ENCODE measurements at places on chromosomes 1 and 21.

DNA sequence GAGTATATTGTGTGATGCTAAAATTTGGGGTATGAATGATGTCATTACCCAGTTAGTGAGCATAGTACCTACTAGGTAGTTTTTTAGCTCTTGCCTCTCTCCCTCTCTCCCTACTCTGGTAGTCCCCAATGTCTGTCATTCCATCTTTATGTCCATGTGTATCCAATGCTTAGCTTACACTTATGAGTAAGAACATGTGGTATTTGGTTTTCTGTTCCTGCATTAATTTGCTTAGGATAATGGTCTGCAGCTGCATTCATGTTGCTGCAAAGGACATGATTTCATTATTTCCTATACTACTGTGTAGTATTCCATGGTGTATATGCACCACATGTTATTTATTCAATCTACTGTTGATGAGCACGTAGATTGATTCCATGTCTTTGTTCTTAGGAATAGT, 54.4 kb upstream of the NEGR1 start:
- no peak for DNase-seq

DNA sequence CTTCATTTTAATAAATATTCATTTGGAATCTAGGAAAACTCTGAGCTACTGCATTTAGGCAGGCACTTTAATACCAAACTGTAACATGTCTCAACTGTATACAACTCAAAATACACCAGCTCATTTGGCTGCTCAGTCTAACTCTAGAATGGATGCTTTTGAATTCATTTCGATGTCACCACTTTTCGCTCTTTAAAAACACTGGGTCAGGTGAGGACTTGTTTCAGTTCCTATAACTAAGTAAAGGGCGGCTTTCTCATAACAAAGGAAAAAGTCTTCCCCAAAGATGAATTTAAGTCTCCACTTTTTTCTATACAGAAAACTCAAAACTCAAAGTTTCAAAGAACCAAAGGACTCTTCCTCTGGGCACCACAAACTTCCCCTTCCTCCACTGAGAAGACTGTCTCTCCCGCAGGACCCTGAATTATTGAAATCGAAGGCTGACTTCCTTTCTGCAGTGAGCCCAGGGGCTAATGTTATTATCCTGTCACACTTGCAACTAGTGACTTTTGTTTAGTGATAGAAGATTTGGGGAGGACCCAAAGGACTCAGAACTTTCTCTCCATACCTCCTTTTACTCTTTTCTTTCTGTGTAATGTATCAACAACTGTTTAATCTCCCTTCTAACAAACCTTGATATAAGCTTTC, 9.7 kb upstream of the DHX9 start:
- DNase-seq: no peak

- no peak for DNase-seq
These were observed 26.2 kb upstream of the LYST start for GRCh38 chr1:235892734-235893413.

- no peak for DNase-seq
These were observed 2.1 kb upstream of the RAB3GAP2 start for GRCh38 chr1:220274251-220274855.

GRCh38 chr1:9382643-9383491, 90.2 kb downstream of the SPSB1 start:
- DNase-seq: no peak

DNA sequence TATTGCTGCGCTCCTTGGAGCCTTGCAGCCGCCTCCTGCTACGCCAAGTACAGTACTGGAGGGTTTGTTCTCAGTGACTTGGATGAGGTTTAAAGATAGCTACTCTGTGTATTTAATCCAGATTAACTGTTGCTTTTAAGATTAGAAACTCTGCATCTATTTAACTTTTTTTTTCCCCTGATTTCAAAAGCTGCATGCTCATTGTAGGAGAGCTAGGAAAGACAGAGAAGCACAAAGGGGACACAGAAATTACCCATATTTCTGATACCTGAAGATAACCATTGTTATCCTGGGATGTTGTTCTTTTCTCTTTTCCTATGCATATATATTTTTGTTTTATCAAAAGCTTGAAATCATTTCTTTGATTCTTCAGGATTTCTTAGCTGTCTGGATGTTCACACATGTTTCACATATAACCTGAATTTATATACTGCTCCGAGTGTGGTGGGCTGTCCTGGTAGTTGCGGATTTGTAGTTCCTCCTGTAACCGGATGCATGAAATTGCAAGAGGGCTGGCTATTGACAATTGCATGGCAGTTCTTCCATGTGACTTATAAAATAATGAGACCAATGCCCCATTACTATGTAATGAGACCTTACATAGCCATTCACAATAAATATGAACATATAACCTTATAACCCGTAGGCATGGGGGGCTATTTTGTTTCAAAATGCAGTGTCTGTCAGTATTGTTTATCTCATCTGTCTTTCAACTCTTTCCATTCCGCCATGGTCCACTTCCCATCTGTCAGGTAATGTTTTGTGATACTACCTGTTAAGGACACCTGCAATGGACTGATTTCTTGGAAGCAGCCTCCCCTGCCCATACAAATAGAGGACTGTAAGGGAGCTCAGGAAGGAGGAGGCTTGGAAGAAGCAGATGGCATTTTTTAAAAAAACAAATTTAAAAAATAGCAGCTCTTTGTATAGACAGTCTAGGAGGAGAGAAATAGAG, 1.4 kb downstream of the RAVER2 start:
- DNase-seq: no peak

DNA sequence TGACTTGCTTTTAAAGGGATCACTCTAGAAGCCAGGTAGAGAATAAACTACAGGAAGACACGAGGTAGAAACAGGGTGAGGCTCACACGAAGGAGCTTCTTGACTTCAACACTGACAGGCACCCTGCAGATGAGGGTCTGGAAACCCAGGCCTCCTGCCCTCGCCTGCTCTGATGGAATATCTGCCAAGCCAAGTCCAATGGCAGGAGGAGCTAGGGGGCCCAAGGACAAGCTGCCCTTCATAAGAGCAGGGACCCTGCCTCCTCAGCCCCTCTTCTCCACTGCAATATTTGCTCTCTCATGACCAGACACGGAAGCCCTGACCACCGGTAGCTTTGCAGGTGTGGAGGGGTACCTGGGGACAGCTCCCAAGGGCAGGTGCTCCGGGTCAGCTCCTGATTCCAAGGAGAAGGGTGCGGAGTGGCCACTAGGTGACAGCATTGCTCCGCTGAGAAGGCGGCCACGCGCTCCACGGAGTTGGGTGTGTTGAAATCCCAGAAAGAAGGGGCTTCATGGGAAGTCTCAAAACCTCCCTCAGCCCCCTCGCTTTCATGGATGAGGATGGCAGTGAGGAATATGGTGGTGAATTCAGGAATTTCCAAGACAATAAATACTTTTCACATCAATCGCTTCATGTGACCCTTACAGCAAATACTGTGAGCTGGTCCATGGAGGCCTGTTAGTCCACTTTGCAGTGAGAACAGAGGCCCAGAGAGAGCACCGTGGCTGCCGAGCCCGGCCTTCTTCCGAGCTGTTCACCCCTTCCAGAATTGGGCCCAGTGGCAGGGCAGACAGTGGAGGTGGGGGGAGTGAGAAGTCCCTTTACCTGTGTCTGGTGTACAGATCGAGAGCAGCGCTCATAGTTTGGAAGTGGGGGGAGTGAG, 33.2 kb upstream of the PAX7 start:
- DNase-seq: no peak

DNA sequence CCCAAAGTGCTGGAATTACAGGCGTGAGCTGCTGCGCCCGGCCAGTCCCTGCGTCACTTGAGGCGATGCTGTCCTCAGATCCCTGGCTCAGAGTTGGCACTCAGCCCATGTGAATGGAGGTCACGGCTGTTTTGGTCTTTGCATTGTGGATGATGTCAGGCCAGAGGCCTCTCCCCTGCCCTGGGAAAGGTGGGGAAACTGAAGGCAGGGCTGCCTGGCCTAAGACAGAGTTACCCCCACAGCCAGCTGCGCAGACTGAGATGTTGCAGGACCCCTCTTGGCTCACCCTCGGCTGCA, 821 bp downstream of the MASP2 start:
- DNase-seq: no peak

DNA sequence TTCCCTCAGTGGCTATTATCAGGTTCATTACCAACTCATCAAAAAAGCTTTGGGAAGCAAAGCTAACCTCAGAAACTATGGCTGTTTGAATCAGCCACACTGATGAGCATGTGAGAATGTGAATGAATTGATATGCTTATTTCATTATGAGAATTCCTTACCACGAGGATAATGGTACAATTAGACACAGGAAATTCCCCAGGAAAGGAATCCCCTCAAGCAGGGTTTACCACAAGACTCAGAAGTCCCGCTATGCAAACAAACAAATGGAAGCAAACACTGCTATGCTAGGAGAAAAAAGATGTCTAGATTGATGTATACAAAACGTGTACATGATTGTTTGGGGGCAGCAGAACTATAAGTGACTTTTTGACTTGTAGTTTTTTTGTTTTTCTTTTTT, 205.0 kb downstream of the HMCN1 start:
- DNase-seq: no peak

- no peak for DNase-seq
These were observed 90.3 kb upstream of the DISP3 start for GRCh38 chr1:11388617-11389016.

GRCh38 chr1:220290140-220290761, 18.0 kb upstream of the RAB3GAP2 start:
- DNase-seq: no peak
